ENCODE measurements at places on chromosomes 11 and 22.

- DNase-seq: no peak
These were observed 108.6 kb downstream of the LARGE1 start for GRCh38 chr22:33811686-33812085.

DNA sequence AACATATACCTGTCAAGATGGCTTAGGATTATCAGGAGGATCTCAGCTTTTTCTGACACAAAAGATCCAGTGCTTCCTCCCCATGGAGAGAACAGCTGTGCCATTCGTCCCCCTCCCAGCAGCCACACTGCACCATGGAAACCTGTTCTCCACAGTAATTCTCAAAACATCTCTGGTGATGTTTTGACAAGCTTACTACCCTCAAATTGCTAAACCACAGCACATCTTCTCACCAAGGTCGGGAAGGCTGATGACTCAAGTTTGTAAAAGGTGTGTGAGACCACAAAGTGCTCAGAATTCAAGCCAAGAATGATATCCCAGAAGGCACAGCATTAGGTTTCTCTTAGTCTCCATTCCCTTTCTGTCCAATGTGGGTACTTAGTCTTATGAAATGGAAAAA lies 3.9 kb upstream of the RAB38 start:
- DNase-seq: no peak

DNA sequence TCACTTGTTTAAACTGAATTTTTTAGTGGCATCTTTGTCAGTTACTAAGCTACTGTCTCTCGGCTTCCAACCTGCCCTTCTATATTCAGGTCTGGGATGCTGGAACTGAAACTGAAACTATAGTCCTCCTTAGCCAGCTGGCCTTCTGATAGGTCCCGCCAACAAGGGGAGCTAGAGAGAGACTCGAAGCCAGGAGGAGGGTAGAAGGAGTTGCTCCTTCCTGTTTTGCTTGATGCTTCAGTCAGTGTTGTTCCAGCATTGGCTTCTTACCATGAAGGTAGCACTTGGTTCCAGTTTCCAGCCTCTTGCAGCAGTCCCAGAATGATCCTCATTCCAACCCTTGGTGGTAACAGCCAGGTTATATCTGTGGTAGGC lies 32.9 kb upstream of the HORMAD2 start:
- DNase-seq: no peak

DNA sequence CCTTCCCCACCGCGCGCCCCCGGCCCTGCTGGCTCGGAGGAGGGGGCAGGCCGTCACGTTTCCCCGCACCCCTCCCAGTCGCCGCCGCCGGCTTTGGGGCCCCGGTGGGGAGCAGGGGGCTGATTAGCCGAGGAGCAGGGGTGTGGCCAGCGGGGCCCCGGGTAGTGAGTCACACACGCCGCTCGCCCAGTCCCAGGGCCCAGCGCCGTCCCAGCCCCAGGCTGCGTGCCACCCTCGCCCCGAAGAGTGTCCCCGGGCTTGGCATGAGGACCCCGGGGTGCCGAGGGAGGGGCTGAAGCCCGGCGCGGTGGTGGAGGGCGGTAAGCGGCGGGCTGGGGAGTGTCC lies 34.4 kb downstream of the PRDM11 start:
- DNase-seq: peak; percentile 38

DNA sequence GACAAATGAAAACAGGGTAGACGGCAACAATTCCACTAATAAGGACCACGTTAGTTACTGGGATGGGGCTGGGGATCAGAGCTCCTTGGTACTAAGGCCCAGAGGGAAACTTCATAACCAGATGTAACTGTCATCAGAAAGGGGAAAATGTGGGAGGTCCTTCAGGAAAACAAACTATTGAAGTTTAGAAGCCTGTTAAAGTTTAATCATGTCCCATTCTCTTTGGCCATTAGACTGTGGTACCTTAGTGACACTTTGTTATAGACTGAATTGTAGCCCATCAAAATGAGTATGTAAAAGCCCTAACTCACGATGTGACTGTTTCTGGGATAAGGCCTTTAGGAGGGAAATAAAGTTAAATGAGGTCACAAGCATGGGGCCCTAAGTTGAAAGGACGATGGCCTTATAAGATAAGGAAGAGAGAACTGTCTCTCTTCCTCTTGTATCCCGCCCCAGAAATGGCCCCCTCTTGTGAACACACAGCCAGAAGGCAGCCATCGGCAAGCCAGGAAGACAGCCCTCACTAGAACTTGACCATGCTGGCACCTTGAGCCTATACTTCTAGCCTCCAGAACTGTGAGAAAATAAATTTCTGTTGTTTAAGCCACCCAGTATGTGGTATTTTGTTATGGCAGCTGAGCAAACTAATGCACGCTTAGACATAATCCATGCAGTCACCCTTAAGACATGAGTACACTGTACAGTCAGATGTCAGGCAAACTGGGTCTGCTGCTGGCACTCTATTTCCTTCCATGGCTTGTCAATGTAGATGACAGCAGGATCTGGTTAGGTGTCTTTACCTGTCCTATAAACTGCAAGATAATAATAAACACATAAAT lies 26.9 kb upstream of the USP47 start:
- DNase-seq: no peak

DNA sequence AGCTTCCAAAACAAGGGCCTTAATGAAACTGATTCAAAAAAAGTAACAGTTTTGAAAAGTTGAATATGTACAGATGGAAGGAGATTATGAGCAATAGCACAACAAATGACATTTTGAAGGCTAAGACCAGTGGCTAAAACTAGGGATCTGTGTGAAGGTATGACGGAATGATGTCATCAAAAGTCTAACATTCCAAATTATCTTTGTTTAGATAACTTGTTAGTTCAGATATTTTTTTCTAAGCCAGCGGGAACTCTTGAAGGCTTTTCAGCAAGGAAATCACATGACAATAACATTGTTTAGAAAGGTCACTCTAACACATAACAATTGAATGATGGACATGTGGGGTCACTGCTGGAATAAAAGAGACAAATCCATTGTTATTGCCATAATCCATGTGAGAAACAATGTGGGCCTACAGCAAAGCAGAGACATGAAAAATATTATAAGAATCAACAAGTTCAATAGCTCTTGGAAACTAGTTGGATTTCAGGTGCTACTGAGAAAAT lies 260.5 kb downstream of the CASP12 start:
- no peak for DNase-seq

DNA sequence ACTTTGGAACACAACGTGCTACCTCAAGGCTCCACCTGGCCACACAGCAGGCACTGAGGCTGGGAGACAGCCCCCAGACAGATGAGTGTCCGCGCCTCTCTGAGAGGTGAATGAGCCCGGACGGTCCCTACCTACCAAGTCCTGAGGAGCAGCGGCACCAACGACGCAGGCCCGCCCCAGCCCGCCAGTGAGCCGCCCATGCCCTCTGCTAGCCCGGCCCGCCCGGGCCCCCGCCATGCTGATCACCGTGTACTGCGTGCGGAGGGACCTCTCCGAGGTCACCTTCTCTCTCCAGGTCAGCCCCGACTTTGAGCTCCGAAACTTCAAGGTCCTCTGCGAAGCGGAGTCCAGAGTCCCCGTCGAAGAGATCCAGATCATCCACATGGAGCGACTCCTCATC lies at the start of gene DDI1:
Gene DDI1 (plus strand): TSS at position 53 of the 400 bp plus-strand sequence. CDS start 183 bp downstream, at position 236.
- no peak for DNase-seq

DNA sequence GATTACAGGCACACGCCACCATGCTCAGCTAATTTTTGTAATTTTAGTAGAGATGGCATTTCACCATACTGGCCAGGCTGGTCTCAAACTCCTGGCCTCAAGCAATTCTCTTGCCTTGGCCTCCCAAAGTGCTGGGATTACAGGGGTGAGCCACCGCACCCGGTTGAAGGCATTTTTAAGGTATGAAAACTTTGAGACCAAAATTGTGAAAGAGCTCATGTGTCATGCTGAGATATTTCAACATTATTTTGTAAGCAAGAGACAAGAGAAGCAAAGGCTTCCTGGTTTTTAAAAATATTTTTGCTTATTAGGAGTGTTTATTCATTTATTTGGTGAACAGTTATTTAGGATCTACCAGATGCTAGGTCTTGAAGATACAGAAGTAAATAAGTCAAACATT lies 6.8 kb downstream of the NHERF4 start:
- no peak for DNase-seq

- no peak for DNase-seq
These were observed 260.0 kb downstream of the SOX6 start for GRCh38 chr11:16096336-16096735.

DNA sequence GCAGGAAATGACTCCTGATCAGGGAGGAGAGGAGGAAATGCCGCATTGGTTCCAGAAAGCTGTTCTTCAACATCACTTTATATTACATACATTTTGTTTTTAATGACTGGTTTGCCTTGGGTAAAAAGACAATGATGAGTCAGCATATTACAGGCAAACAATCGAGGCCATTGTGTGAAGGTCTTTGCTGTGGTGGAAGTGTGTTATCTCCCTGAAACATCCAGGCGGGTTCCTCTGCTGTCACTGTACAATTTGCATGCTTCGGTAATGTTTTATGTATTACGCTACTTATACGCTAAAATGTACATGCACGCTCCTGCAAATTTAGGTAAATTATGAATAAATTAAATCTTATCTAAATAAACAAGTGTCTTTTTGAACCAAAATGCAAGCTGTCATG lies 161.1 kb downstream of the KIRREL3 start:
- DNase-seq: no peak

GRCh38 chr22:43631846-43632245 lies 180.3 kb downstream of the EFCAB6 start:
- DNase-seq: no peak

DNA sequence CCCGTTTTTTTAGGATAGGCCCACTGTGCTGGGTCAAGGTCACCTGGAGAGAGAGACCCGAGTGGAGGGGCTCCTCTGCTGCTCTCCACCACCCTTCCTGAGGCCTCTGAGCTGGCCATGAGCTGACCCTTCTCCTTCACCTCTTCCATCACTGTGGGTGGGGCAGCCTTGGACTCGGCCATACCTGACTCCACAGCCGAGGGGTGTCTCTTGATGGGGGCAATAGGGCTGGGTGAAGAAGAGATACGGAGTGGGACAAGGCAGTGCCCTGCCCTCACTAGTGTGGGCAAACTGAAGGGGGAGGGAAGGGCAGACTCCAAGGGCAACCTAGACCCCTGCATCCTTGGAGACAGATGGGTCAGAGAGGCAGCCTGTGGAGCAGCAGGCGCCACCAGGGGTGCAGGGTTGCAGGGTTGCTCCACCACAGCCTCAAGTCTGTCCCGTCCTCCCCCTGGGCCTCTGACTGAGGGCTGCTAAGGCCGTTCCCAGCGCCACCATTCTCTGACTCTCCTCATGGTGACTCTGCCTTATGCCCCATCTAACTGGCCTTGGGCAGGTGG lies 20.1 kb upstream of the NECTIN1 start:
- no peak for DNase-seq

GRCh38 chr11:57456960-57457642 lies 3.2 kb upstream of the RTN4RL2 start:
- peak; percentile 75 for DNase-seq

- no peak for DNase-seq
These were observed 186.4 kb downstream of the BLID start for GRCh38 chr11:121929581-121929980.

- peak; percentile 58 for DNase-seq
These were observed at the start of gene BMAL1 for GRCh38 chr11:13277768-13278608. Gene BMAL1, plus strand, starts transcription at chr11:13277790. Its CDS starts 76,519 bp downstream, at chr11:13354309.

GRCh38 chr11:45082744-45083543 lies 63.5 kb upstream of the PRDM11 start:
- DNase-seq: no peak

DNA sequence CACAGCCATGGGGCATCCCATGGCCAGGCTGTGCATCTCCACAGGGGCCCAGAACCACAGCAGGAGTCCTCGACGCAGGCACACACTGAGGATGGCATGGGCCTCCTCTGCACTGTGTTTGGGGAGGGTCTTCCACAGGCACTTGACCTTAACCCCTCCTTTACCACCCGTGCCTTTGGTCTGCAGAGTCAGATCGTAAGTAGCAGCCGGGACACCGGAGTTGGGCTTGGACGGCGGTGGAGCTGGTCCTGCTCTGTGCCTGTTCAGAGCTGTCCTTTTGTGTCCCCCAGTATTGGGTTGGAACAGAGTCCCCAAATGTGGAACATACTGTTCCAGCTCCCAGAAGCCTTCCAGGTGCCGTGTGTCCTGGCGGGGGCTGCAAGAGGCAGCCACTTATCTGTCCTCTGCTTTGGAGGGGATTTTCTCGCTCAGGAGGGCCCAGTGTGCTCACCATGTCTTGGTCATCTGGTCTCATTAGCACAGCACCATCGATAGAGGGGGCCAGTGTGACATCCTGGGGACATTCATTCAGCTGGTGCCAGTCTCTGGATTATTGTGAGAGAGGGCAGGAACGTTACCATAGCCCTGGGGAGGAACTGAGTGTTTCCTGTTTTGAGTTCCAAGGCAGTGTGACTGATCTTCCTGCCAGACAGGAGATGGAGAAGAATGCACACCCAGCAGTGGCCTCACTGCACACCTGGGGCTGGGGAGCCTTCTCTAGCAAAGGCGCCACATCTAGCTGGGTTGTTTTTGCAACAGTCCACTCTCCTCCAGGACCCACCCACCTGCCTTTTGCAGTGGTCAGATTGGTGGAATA lies 12.4 kb downstream of the CRELD2 start:
- DNase-seq: peak; percentile 39

DNA sequence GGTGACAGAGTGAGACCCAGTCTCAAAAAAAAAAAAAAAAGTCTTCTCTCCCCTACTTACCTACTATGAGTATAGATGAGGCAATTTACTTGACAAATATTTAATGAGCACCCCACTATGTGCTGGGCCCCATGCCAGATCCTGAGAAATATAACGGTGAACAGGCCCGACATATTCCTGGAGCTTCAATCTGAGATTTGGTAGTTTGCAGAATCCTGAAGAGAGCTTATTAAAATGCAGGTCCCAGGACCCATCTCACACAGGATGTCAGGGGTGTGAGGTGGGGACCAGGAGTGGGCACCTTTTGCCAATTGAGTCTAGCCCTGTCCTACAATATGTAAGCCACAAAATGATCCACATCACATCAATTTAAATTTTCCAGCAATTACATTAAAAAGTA lies 44.0 kb downstream of the KCNJ4 start:
- DNase-seq: no peak

DNA sequence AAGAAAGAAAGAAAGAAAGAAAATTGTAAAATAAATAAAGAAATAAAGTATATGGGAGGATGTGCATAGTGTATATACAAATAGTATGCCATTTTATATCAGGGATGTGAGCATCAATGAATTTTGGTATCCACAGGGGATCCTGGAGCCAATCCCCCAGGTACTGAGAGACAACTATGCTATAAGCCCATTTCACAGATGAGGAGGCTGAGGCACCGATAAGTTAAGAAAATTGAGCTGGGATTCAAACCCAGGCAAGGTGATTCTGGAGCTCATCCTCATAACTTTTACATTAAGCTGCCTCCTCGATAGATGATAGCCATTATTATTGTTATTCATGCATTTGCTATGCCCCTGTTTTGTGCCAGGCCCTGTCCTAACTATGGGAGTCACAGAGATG lies 47.0 kb upstream of the ACCSL start:
- DNase-seq: no peak
